ENCODE measurements at places on chromosomes 4 and X.

- no peak for DNase-seq
These were observed 63.4 kb downstream of the PTTG2 start for GRCh38 chr4:38023347-38024205.

DNA sequence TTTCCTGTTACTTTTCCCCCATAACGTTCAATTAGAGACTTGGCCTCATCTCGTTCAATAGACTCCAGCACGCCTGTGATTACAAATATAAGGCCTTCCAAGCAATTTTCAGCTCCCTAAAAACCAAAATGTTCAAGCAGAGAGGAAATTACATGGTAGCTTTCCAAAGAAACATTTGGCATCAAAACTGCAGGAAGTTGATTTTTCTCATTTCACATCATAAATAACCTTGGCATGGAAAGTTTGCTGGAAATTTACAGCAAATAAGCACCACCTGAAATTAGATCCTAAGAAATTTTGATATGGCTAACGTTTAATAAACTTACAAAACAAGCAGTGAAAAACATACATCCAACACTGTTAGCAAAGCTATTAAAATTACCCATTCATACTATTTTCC, 53.3 kb downstream of the RFC1 start:
- DNase-seq, result no peak

- no peak for DNase-seq
These were observed 50.4 kb downstream of the USP11 start for GRCh38 chrX:47283015-47283771.

GRCh38 chrX:16552546-16552945, 97.4 kb upstream of the S100G start:
- no peak for DNase-seq

- no peak for DNase-seq
These were observed 5.7 kb downstream of the ZNF280C start for GRCh38 chrX:130263016-130263415.
